ENCODE measurements at places on chromosomes 16 and 17.

- peak; percentile 60 for DNase-seq
These were observed 47.3 kb downstream of the TBC1D16 start for GRCh38 chr17:79988185-79988971.

DNA sequence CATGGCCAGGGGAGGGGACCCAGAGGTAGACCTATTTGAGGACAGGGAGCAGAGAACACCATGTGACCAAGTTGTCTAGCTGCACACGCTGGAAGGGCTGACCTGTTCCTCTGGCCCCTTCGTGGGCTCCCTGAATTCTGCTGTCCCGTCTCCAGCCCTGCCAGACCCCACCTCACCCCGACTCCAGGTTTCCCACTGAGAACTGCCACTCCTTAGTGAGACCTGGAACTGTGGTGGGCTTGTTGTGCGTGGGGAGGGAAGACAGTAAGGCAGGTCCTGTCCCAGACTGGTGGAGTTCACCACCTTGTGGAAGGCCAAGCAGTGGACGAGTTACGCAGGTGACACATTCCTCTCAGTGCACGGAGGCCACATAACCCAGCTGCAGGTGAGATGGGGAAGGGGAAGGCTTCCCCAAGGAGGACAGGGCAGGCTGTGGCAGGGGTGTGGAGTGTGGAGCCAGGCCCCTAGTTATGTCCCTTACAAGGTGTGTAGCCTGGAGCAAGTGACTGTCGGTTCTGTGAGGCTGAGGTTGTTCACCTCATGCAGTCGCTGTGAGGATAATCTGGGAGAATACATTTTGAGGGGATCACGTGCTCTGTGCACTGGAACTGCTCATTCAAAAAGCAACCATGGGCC is 54.7 kb downstream of the USP22 start:
- no peak for DNase-seq

DNA sequence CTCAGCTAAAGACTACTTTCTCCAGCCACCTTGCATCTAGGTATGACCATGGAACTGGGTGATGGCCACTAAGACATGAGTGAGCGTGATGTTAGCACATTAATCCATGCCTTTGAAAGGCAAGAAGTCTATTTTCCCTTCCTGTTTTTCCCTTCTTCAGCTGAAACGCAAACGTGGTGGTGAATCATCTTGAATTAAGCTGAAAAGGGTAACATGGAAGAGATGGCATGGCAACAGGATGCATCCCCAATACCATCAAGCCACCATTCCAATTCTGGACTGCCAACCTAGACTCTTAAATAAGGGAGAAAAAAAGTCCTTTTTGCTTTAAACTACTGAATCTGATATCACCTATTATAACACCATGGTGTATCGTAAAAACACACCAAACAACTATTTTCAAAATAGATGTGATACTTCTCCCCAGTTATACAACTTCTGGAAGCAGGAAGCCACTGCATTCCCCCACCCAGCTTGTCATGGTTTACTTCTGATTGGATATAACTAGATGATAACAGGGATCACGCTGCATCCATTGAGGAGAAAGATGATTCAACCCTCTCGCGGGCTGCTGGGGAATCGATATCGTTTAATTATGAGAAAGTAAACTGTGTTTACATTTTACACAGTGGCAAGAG is 368.6 kb downstream of the CDH13 start:
- peak; percentile 43 for DNase-seq

DNA sequence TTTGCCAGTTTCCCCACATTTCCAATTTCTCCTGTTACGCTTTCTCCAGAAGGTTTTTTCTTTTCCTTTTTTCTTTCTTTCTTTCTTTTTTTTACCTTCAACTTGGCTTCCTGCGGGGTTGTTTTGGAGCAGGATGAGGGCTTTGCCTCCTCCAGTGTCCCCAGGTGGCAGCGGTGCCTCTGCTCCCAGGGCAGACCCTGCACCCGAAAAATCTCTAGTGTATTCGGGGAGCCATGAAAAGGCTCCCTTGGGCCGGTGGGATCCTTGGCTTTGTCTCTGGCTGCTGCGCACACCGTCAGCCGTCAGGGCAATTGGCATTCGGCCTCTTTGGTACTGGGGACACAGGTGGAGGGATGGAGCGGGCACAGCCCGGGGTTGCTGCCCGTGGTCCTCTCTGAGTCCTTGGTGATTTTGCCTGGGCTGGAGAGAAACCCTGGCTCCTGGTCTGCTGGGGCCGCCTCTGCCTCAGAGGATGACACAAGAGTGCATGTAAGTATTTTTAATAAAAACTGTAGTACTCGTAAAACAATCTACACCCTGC is 846 bp downstream of the ITGB3 start:
- DNase-seq = no peak

DNA sequence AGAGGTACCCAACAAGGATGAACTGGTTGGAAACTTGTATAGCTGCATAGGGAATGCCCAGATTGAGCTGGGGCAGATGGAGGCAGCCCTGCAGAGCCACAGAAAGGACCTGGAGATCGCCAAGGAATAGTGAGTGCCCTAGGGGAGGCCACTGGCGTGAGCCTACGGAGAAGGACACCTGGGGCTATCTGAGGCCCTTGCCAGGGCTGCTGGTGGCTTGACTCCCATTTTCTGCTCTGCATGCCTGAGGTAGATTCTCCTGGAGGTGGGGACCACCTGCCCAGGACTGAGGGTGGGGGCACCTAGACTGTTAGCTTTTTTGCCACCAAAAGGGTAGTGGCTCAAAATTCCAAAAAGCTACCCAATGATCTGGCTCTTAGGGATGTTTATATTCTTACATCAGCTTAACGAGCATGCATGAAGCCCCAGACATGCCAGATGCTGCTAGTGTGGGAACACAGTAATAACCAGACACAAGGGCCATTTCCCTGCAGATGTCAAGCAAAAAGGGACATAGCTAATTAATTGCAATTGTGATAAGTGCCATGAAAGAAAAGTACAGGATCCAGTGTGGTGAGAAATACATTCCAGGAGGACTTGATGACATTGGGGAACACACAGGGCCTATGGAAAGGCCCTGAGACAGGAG is 8.8 kb downstream of the ODAD4 start:
- no peak for DNase-seq

GRCh38 chr17:39921323-39921722 is 2.9 kb upstream of the GSDMB start:
- no peak for DNase-seq

DNA sequence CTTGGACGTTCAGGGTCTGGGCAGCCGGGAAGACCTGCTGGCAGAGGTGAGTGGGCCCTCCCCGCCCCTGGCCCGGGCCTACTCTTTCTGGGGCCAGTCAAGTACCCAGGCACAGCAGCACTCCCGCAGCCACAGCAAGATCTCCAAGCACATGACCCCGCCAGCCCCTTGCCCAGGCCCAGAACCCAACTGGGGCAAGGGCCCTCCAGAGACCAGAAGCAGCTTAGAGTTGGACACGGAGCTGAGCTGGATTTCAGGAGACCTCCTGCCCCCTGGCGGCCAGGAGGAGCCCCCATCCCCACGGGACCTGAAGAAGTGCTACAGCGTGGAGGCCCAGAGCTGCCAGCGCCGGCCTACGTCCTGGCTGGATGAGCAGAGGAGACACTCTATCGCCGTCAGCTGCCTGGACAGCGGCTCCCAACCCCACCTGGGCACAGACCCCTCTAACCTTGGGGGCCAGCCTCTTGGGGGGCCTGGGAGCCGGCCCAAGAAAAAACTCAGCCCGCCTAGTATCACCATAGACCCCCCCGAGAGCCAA is 8.6 kb upstream of the ABCC3 start:
- peak; percentile 75 for DNase-seq
